ENCODE measurements at places on chromosomes 2 and 18.

GRCh38 chr2:30404319-30405259 lies 42.5 kb upstream of the LCLAT1 start:
- no peaks in the 10 kb centered on the region for H3K36me3 ChIP-seq
- no peak for DNase-seq
- H3K4me1 ChIP-seq: peaks cover 13% of the 10 kb centered on the region
- no peak overlapping the region for H3K4me3 ChIP-seq

DNA sequence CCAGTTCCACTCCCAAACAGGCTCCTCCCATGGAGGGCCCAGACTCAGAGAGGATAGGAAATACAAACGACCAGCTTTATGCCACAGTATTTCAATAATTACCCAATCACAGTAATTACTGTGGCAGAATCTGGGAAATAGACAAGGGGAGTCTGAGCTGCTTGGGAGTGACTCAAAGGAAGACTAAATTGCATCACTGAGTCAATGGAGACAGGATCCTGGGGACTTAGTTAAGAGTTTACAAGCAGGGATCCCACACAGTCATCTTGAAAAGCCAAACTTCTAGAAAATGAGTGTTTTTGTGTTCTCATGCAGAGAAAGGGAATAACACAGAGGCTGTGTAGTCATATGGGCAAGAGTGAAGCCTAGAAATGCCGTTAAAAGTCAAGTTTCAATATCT lies 1142.1 kb downstream of the CNTNAP5 start:
- H3K27ac ChIP-seq: no peak overlapping the region
- no peaks in the 10 kb centered on the region for H3K36me3 ChIP-seq
- H3K4me3 ChIP-seq: no peak overlapping the region
- H3K4me1 ChIP-seq: no peaks in the 10 kb centered on the region

- H3K27ac ChIP-seq: no peak overlapping the region
- H3K4me1 ChIP-seq: no peaks in the 10 kb centered on the region
- H3K27me3 ChIP-seq: no peaks in the 10 kb centered on the region
- no peak overlapping the region for H3K4me3 ChIP-seq
- H3K36me3 ChIP-seq: no peaks in the 10 kb centered on the region
Observed at GRCh38 chr2:133431289-133431688, 137.0 kb downstream of the NCKAP5 start.

DNA sequence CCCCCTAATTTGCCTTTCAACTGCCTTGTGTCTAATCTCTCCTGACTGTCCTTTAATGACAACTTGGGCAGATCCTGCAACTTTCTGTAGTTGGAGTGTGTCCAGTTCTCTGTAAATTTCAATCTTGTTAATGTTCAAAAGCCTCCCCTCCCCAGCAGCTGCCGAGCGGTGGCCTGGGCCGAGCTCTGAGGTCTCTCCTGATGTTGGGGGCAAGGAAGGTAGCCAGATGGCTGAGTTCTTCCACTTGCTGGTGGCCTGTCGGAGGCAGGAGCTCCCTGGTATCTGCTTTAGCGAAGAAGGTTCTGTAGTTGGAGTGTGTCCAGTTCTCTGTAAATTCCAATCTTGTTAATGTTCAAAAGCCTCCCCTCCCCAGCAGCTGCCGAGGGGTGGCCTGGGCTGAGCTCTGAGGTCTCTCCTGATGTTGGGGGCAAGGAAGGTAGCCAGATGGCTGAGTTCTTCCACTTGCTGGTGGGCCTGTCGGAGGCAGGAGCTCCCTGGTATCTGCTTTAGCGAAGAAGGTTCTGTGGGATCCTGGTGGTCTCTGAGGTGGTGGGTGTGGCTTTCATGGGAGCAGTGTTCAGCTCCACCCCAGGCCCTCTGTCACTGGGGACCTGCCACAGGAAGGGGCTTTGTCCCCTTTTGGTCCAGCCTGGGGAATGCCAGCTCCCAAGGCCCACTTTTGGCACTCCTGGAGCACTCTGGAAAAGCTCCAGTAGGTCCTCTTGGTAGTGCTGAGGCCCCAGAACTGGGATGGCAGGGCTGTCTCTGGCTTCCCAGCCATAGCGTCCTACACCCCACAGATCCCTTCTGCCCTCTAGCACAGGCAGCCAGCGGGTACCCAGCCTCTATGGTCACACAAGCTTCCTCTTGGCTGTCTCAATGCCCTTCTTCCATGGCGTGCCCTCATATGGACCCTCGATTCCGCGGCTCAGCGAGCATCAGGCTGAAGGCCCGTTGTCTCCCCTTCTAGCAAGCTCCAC lies 211.9 kb downstream of the ALPK2 start:
- no peaks in the 10 kb centered on the region for H3K36me3 ChIP-seq
- no peak for DNase-seq
- peak overlapping the region; percentile 39 for H3K27ac ChIP-seq
- no peak overlapping the region for H3K4me3 ChIP-seq
- H3K4me1 ChIP-seq: no peaks in the 10 kb centered on the region

- DNase-seq: no peak
- peak overlapping the region; percentile 30 for H3K4me3 ChIP-seq
- H3K27me3 ChIP-seq: peaks cover 14% of the 10 kb centered on the region
- no peaks in the 10 kb centered on the region for H3K4me1 ChIP-seq
Observed at GRCh38 chr2:133993160-133993559, 260.7 kb upstream of the MGAT5 start.

DNA sequence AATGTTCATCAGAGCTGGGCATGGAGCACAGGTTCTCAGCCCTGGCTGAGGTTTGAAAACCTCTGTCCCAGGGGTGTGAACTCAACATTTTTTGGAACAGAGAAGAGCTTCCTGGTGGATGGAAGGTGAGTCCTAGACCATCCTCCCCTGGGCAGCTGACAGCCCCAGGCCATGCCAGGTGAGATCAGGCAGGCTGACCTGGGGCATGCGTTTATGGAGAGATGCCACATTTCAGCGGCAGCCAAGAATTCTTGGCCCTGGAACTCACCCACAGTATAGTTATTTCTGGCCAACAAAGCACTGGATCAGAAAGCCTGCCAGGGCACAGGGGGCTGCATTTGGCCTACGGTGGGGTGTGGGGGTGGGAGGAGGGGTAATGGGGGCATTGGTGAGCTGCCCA lies 83.8 kb downstream of the EDAR start:
- no peaks in the 10 kb centered on the region for H3K4me1 ChIP-seq
- no peaks in the 10 kb centered on the region for H3K27me3 ChIP-seq
- H3K4me3 ChIP-seq: no peak overlapping the region
- H3K36me3 ChIP-seq: peaks cover 8% of the 10 kb centered on the region
- no peak overlapping the region for H3K27ac ChIP-seq
- DNase-seq: no peak

GRCh38 chr2:84969511-84970209 lies 1.3 kb upstream of the KCMF1 start:
- no peaks in the 10 kb centered on the region for H3K27me3 ChIP-seq
- H3K4me3 ChIP-seq: peak overlapping the region; percentile 93
- peaks cover 5% of the 10 kb centered on the region for H3K36me3 ChIP-seq
- H3K4me1 ChIP-seq: peaks cover 57% of the 10 kb centered on the region
- peak overlapping the region; percentile 99 for H3K27ac ChIP-seq

- peaks cover 5% of the 10 kb centered on the region for H3K4me1 ChIP-seq
- no peaks in the 10 kb centered on the region for H3K27me3 ChIP-seq
- no peaks in the 10 kb centered on the region for H3K36me3 ChIP-seq
- H3K27ac ChIP-seq: no peak overlapping the region
- no peak overlapping the region for H3K4me3 ChIP-seq
Observed at GRCh38 chr18:26479065-26479680, 69.2 kb downstream of the KCTD1 start.

- H3K4me1 ChIP-seq: no peaks in the 10 kb centered on the region
- H3K27me3 ChIP-seq: peaks cover 78% of the 10 kb centered on the region
- no peak overlapping the region for H3K27ac ChIP-seq
- peaks cover 8% of the 10 kb centered on the region for H3K36me3 ChIP-seq
- H3K4me3 ChIP-seq: no peak overlapping the region
- no peak for DNase-seq
Observed at GRCh38 chr2:118815314-118815713, 32.1 kb downstream of the EN1 start.

- H3K4me3 ChIP-seq: peak overlapping the region; percentile 81
- peaks cover 43% of the 10 kb centered on the region for H3K4me1 ChIP-seq
- peaks cover 9% of the 10 kb centered on the region for H3K27me3 ChIP-seq
- DNase-seq: no peak
- no peaks in the 10 kb centered on the region for H3K36me3 ChIP-seq
- peak overlapping the region; percentile 34 for H3K27ac ChIP-seq
Observed at GRCh38 chr2:74439803-74440377, 1.8 kb downstream of the RTKN start.

DNA sequence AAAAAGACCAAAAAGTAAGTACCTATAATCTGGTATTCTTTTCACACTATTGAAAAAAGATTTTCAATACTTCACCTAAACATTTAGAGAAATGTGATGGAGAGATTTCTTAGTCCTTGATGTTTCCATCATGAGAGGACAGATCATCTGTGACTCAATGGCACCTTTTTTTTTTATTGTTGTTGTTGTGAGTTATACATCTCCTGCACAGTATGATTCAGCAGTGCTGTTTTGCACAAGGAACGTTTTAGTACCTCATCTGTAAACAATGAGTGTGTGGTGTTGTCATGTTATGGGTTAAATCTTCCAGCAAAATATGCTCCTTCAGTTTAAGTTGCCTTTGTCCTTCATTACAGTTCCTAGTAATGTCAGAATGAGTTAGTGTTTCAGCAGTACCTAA lies 2.2 kb downstream of the KIAA1328 start:
- no peaks in the 10 kb centered on the region for H3K27me3 ChIP-seq
- H3K4me1 ChIP-seq: peaks cover 28% of the 10 kb centered on the region
- no peaks in the 10 kb centered on the region for H3K36me3 ChIP-seq
- DNase-seq: no peak
- H3K4me3 ChIP-seq: no peak overlapping the region

DNA sequence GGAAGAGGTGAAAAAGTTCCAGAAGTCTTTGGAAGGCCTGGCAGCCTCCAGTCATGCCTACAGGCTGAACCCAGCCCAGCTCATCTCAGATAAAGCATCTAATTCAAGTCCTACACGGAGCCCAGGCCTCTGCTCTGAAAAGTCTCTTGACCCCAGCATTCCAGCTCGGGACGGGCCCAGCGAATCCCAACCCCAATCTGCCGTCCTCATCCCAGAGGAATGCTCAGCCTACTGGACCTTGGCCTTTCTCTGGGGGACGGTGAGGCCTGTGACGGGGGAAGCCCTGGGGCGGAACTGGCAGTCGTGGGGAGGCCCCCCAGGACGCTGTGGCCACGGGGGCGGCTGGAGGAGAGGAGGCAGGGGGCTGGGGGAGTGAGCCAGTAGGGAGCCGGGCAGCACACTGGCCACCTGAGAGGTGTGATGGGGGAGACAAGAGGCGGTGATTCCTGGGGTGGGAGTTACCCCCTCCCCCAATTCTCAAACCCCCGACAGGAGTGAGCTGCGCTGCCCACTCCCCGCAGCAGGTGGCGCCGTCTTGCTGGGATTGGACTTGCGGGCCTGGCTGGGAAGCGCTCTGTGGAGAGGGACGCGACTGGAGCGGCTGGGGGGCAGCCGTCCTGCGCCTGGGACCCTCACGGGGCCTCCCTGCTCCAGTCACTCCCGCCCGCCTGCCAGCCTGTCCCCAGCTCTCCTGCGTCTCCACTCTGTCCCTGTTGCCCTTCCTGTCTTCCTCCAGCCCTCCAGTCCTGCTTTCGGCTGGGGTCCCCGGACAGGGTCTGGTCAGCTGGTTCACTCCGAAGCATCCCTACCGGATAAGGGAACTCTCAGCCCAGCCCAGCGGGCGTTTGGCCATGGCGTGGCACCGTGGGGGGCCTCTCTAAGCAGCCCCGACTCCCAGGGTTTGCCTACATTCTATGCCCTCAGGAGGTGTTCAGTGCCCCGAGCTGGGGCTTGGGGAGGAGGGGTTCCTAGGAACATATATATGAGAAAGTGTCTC lies 182.6 kb upstream of the HAAO start:
- peaks cover 15% of the 10 kb centered on the region for H3K27me3 ChIP-seq
- peak overlapping the region; percentile 69 for H3K4me3 ChIP-seq
- peaks cover 45% of the 10 kb centered on the region for H3K4me1 ChIP-seq
- peak overlapping the region; percentile 87 for H3K27ac ChIP-seq

- no peak overlapping the region for H3K4me3 ChIP-seq
- peaks cover 17% of the 10 kb centered on the region for H3K4me1 ChIP-seq
- DNase-seq: no peak
Observed at GRCh38 chr2:218360453-218360852, 3.8 kb downstream of the CATIP start.

DNA sequence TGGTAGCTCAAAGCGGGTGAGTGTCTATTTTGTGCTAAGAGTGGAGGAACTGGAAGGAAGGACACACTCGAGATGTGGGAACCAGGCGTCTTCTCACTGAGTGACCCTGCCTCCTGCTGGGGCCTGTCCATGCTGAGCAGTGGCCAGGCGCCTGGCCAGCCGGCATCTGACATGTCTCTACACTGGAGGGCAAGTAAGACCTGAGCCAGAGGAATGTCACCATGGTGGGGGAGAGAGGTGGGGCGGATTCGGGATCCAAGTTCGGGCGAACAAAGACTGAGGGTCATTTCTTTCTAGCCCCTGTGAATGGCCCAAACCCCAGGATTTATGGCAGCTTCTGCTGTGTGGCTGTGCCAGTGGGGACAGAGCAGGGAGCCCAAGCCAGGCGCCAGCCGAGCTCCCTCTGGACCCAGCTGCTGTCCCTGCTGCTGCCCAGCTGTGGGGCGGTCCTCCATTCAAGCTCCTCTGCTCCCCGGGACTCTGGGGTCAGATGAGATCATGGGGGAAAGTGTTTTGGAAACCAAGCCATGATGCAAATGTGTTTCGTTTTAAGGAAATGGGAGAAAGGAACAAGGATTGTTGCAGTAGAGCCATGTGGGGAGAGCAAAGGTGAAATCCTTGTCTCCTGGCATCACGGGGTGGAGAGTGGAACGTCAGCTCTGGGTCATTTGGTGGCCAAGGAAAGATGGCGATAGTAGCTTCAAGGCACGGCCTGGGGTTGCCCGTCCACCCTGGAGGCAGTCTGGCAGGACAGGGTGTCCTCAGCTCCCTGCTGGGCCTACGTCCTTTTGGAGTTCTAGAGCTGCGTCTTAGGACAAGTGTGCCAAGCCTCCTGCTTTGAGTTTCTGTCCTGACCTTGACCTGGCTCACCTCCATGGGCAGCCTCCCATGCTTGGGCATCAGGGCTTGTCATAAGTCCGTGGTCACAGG lies 8.1 kb downstream of the ACKR3 start:
- peaks cover 8% of the 10 kb centered on the region for H3K36me3 ChIP-seq
- H3K4me3 ChIP-seq: no peak overlapping the region
- no peaks in the 10 kb centered on the region for H3K4me1 ChIP-seq
- no peak for DNase-seq
- H3K27ac ChIP-seq: no peak overlapping the region

DNA sequence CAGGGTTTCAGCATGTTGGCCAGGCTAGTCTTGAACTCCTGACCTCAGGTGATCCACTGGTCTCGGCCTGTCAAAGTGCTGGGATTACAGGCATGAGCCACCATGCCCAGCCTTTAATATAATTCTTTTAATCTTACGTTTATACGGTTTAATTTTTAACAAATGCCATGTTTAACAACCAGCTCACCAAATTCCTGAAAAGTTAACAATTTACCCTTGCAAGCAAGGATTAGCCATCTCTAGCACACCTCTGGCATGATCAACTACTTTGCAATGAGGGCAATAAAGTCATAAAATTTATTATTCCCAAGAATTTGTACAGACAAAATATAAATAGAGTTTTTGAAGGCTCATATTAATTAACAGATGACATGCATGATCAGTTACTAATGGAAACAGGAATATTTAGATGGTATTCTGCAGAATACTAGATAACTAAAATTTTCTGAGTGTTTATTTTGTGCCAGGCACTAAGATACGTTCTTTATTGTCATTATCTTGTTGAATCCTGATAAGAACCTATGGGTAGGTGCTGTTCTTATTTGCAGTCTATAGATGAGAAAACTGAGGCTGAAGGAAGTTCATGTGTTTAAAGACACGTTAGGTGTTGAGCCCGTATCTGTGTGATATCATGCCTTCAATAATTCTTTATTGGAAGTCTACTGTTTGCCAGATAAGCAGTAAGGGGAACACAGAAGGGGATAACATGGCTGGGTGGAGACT lies 190.1 kb downstream of the CDCA7 start:
- no peaks in the 10 kb centered on the region for H3K4me1 ChIP-seq
- no peak overlapping the region for H3K27ac ChIP-seq
- H3K4me3 ChIP-seq: no peak overlapping the region
- no peak for DNase-seq

All from naive B cell (primary cell).